SIG-M5 (cell line): ENCODE measurements at places on chromosomes 7 and 10.

GRCh38 chr10:59315465-59315864 is 46.9 kb downstream of the FAM13C start:
- DNase-seq, result no peak

GRCh38 chr7:148014001-148014400 is 576.6 kb upstream of the C7orf33 start:
- DNase-seq, result no peak

- no peak for DNase-seq
Measured at GRCh38 chr7:48130658-48131108, 40.6 kb upstream of the ABCA13 start.

DNA sequence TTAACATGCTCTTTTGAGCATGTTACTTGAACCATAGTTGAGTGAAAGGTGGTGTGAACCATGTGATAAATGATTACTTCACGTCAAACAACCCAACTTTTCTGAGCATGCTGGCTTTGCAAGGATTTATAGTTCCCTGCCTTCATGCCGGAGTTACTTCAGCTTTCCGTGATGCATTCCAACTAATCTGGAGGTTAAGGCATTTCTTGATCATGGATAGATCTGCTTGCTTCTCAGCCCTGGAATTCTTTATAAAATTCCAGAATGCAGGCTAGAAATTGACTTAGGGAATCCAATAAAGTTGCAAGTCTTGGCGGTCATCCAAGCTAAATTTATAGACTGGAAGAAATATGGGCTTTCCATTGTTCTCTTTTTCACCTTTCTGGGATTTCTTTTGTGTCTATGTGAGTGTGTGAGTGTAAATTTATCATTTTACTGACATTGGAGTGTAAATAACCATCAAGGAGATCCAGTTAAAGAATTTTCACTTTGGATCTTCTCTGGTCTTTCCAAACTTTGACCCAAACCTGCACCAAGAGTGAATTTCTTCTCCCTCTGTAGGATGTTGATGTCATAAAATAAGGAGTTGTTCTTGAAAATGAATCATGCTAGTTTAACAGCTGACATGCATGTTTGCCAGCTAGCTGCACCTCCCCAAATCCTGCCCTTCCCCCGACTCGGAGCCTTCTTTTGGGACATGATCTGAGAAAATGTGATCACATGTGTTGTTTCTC is 289.0 kb downstream of the TWIST1 start:
- no peak for DNase-seq

DNA sequence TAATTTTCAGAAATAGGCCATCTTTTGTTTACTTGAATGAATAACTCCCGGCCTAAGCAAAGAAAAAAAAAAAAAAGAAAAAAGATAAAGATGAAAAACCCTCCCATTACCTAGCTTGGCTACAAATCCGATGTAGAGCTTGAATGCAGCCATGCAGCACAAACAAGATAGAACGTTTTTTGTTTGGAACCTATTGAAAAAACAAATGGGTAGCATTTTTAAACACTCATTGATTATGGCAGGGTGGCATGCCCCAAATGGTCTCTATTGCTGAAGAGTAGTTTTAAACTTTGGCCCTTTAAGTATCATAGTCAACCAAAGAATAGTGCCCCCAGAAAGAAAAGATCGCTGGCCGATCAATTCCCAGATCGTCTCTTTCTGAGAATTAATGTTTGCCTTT is 84.4 kb downstream of the VTI1A start:
- no peak for DNase-seq

GRCh38 chr7:36023033-36023560 is 130.0 kb upstream of the EEPD1 start:
- DNase-seq, result no peak

DNA sequence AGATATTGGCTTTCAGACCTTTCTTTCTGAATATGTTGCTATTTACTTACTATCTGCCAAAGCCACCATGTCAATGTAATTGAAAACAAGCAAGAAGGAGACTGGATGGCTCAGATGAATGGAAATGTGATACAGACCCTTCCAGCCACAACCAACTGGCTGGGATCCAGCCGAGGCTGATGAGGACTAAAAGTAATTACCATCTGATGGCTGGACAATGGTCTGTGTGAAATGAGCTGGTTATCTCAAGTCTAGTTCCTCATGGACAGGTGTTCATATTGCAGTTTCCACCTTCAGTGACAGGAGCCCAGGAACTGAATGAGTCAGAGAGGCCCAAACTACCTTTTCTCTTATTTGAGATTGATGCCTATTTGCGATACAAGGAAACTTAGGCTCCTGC is 267.5 kb downstream of the GATA3 start:
- DNase-seq, result no peak

- DNase-seq, result no peak
Measured at GRCh38 chr10:86310291-86310690, 56.3 kb downstream of the GRID1 start.

- no peak for DNase-seq
Measured at GRCh38 chr7:90424720-90425119, 21.5 kb downstream of the CLDN12 start.

- DNase-seq, result no peak
Measured at GRCh38 chr10:131689486-131689885, 211.3 kb upstream of the PPP2R2D start.

DNA sequence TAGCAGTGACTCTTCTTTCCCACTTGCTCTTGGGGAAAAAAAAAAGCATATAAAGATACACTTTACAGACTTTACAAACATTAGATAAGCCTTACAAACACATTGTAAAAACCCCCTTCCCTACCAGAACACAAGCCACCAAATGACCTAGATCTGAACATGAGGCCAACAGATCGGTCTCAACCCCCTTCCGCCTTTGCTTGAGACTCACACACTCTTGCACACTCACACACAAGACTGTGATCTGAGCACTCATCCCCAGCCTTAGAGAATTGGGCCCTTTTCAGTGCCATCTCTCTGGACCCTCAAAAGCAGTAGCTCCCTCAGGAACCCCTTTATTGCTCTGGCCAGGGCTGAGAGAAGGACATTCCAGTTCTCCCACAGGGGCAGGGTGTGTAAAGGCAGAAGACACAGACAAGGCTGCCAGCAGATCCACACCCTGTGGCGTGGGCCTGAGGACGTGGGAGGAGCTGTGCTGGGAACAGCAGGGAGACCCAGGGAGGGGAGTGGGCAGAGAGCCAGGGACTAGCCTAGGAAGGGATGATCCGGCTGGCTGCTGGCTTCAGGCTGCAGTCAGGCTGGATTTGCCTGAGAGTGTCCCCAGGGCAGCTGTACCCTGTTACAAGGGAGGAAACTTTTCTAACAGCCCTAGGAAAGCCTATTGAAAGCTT is 206.7 kb downstream of the KIAA1217 start:
- DNase-seq, result no peak

DNA sequence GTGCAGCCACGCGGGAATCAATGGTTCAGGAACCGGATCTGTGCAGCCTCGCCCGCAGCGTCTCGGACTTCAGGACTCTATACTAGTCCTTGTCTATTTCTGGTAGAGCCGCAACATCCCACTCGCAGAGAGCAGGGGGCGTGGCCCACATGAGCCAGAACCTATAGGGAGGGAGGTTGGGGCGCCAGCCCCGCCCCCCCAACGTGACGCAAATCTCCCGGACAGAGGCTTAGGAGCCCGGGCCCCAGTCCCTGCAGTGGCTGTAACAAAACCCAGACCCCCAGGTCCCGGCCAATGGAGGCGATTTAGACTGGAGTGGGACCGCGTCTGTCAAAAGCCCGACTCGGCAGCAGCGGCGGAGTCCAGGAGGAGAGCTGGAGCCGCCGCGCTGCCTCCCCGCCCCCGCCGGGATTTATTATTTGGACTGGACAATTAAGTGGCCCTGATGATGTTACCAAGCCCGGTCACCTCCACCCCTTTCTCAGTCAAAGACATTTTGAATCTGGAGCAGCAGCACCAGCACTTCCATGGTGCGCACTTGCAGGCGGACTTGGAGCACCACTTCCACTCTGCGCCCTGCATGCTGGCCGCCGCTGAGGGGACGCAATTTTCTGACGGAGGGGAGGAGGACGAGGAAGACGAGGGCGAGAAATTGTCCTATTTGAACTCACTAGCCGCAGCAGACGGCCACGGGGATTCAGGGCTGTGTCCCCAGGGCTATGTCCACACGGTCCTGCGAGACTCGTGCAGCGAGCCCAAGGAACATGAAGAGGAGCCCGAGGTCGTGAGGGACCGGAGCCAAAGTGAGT is at the start of gene NKX2-3:
Gene NKX2-3 (plus strand): TSS at position 256 of the 809 bp plus-strand sequence. CDS start 190 bp downstream, at position 446.
- no peak for DNase-seq

DNA sequence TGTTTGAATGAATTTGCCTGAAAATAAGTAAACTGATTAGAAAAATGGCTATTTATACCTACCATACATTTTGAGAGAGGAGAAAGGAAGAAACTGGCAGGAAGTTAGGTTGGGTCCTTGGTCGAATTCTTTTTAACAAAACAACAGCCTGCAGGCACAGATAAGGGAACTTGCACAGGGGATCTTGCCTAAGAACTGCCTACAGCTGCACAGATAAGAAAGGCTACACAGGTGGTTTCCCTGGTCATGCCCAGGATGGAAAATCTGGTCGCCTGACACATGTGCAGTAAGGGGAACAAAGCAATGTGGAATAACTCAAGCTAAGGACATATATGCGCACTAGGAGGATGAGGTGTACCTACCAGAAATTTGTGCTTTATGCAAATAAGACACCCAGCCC is 732.1 kb upstream of the POT1 start:
- DNase-seq, result no peak

DNA sequence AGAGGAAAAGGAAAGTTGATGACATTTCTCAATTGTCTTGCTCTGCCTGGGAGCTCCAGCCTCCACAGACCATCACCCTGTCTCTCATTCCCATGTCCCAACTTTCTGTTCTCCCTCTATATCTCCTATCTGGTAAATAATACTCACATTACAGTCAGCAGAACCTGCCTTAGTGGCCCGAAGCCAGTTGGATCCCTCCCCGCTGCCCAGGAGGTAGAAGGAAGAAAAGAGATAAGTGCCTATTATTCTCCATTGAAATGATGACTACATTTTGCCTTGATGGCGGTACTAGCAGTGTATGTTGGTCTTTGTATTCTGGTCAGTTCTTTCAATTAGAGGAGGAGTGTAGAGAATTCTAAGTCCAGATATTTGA is 91.9 kb downstream of the CSTF2T start:
- DNase-seq, result no peak

GRCh38 chr7:32501522-32501921 is 6.2 kb downstream of the AVL9 start:
- DNase-seq, result no peak

GRCh38 chr7:15011289-15011688 is 108.7 kb upstream of the DGKB start:
- DNase-seq, result no peak

DNA sequence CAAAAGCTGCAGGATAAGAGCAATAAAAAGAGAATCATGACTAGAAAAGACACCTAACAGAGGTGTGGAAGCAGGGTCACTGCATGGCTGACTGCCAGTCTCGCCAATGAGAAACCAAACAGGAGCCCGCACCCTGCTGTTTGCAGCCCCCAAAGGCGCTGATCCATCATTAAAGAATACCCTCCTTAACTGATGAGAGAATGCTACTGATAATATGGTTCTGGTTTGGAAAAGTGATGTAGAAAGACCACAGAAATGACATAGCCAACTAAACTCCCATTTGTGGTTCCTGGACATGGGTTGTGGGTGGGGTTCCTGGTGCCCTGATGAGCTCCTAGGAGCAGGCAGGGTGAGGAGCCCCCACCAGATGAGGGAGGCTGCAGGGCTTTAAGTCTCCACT is 207.4 kb downstream of the TNS3 start:
- no peak for DNase-seq

- DNase-seq, result no peak
Measured at GRCh38 chr10:103102195-103102594, 90.9 kb downstream of the NT5C2 start.

DNA sequence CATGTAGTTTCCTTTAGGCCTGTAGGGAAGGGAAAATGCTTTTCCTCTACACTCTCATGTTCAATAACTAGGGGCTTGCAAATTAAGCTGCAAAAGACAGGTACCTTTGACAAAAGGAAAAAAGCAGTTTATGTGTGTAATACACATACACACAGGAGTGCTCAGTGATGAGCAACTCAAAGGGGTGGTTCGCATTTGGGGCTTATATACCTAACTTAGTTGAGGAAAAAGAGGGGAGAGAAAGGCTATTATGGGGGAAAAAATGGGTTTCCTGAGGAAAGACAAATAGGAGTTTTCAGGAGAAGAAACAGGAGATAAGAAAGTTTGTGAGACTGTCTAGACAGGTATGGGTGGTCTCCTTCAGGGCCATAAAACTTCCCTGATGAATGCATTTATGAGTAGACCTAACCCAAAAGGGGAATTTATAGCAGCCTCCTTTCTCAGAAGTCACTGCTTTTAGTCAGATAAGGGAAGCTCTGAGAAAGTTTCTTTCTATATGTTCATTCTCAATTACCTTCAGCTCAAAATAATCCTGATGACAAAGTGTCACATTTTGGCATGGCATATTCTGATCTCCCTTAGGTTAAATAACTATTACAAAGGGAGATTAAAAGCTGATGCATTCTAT is 55.2 kb upstream of the EZH2 start:
- no peak for DNase-seq

- DNase-seq, result no peak
Measured at GRCh38 chr10:128738386-128738915, 612.2 kb upstream of the MKI67 start.

DNA sequence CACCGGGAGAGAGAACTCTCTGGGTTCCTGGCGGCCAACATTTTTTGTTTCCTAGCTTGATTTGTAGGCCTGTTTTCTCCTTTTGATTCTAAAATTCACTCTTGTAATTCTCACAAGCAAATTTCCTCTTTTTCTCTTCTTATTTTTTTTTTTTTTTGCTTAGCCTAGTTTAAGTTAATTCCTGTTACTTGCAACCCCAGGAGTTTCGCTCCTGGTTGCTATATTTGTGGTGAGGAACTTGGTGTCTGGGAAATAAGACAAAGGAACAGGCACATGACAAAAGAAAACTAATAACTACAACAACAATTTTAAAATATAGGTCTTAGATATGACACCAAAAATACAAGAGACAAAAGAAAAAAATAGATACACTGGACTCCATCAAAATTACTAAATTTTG is 6.7 kb downstream of the AOAH start:
- no peak for DNase-seq

GRCh38 chr7:37999673-38000072 is 79.2 kb downstream of the EPDR1 start:
- DNase-seq, result no peak

DNA sequence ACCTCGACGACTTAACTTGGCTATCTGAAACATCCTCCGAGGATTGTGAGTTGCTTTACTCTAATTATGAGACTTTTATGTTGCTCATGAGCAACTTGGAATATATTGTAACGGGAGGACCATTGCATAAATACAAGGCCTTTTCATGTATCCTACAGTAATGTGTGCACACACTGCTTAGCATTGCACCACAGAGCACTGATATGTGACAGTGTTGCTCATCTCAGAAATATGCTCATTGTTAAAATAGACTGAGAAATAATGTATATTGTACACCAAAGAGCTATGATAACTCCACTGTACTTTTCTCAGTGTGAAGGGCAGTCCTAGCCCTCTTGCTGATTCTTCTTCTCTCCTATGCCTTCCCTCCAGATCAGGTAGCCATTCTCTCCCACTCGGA is 102.8 kb upstream of the CDK13 start:
- no peak for DNase-seq

- DNase-seq, result no peak
Measured at GRCh38 chr10:82319074-82319473, 444.1 kb downstream of the NRG3 start.

- no peak for DNase-seq
Measured at GRCh38 chr7:12221414-12221813, 10.3 kb downstream of the TMEM106B start.
